ENCODE measurements at places on chromosomes 11 and 22.

DNA sequence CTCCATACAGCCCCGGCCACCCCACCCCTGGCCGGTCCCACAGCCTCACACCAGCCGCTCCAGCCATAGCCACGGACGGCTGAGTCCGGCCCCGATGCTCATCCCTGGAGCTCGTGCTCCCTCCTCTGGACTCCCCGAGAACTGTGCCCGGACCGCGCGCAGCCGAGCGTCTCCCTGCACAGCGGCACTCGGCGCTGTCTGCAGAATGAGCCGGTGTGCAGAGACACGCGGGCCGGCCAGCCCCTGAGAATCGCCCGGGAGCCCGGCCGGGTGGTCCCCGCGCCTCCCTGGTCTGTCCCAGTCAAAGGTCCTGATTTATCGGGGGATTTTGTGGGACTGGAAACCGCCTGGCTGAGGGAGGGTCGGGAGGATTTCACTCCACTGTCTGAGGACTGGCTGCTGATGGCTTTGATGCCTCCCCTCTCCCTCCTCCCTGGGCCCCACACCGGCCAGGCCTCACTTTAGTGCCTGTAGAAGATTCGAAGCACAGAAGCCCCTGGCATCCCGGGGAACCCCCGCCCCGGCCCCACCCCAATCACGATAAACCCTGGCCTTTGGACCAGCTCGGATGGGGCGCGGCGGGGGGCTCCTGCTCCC is 102.7 kb downstream of the BRD1 start:
- DNase-seq = peak; percentile 48

DNA sequence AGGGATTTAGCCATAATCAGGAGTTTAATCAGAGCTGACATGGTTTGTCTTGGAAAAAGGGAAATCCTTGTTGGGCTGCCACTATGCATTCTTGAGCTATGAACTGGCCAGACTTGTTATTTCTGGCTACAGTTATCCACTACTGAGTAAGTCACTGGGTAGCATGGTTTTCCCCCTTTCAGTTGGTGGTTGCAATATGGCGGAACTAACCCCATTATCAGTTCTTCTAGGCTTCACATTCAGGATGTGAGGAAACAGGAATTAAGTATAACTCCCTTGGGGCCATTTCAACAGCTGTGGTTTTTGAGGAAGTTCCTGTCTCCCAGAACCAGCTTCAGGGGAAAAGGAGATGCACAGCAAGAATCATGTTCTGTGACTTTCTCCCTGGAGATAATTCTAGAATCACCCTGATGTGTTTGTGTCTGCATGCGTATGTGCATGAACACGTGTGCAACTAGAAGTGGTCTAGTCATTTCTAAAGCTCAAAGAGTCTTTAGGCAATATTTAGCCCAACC is 103.0 kb upstream of the CD44 start:
- no peak for DNase-seq

DNA sequence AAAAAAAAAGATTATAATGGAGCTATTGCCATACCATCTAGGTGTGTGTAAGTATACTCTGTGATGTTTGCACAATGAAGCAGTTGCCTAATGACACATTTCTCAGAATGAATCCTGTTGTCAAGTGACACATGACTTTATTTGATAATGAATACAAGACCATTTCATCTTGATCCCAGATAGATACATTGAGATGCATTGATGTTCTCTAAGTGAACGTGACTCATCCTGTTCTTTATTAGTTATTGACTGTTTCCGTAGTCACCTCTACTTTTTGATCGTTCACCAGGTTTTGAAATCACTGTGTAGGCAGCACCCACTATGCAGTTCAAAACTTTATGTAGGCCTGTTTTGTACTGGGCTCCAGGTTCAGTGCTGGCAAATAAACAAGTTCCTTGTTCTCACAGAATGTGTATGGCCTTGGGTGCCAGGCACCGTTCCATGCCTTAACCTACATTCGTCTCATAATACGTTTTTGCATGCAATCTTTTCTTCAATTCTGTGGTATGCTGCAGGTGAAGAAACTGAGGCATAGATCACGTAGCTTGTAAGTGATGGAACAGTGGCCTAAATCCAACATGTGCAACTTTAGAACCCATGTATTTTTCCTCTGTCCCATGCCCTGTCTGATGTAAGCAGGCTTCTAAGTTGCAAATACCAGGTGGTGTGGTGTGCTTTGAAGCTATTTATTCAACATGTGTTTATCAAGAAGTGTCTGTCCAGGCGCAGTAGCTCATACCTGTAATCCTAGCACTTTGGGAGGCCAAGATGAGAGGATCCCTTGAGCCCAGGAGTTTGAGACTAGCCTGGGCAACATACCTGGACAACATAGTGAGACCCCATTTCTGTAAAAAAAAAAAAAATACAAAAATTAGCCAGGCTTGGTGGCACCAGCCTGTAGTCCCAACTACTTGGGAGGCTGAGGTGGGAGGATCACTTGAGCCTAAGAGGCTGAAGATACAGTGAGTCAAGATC is 10.4 kb downstream of the SREBF2 start:
- DNase-seq = no peak

- DNase-seq = no peak
Observed at GRCh38 chr11:2686360-2687222, 13.2 kb downstream of the KCNQ1OT1 start.

- no peak for DNase-seq
Observed at GRCh38 chr22:28874811-28875320, 8.5 kb upstream of the ZNRF3 start.

DNA sequence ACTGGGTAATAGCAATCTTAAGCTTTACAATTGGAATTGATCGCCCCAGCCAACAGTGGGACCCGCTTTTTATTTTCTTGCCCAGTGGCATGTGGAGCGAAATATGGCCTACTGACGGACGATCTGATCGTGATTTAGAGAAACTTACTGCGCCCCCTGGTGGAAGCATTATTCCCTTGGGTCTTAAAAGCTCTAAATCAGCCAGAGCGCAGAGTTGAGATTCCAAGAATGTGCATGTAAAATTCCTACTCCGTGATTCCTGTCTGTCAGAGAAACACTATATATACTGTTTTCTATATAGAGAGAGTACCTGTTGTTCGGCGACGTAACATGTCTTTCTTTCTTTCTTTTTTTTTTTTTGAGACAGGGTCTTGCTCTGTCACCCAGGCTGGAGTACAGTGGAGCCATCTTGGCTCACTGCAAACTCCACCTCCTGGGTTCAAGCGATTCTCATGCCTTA is 3.7 kb upstream of the DPF2 start:
- peak; percentile 84 for DNase-seq

GRCh38 chr22:45889539-45890350 is 87.2 kb downstream of the WNT7B start:
- no peak for DNase-seq

- no peak for DNase-seq
Observed at GRCh38 chr11:14642453-14642852, 1.2 kb upstream of the PDE3B start.

DNA sequence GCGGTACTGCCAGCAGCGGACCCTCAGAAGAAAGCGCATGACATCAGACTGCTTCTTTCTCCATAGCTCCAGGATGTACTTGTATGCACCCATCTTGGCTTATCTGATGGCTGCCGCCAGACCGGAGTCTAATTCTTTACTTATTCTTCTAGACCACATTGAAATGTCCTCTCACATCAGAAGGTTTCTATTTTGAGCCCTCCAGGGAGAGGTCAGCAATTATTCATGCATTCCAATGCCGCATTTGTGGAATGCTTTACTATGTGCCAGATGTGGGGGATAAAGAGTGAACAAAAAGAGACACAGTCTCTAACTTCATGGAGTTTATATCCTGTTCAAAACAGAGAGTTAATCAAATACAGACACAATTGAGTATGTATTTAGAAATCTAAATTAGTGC is 230.1 kb downstream of the MIAT start:
- no peak for DNase-seq

GRCh38 chr11:833114-833791 is 501 bp downstream of the CD151 start:
- DNase-seq = no peak

DNA sequence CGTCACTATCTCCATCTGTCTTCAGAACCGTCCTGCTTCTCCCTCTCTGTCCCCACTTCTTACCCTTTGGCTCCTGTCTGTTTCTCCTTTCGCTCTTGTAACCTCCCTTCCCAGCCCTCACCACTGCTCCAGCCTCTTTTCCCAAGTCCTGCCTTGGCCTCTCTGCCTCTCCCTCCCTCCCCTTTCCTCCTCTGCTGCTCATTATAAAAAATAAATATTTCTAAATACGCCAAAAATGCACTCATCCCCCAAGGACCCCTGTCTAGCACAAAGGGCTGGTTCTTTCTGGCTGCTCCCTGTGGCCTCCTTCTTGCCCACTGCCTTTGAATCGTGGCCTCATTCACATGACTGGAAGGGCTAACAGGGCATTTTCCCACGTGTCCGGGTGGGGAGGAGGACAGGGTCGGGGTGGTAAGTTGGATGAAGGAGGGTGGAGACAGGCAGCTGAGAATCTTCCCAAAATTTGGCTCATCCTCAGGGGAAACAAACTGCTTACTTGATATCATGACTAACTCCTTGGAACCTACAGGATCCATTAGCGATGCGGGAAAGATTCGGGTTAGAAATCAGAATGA is 26.4 kb upstream of the OAF start:
- no peak for DNase-seq

GRCh38 chr11:2264366-2265053 is 5.9 kb downstream of the ASCL2 start:
- no peak for DNase-seq

DNA sequence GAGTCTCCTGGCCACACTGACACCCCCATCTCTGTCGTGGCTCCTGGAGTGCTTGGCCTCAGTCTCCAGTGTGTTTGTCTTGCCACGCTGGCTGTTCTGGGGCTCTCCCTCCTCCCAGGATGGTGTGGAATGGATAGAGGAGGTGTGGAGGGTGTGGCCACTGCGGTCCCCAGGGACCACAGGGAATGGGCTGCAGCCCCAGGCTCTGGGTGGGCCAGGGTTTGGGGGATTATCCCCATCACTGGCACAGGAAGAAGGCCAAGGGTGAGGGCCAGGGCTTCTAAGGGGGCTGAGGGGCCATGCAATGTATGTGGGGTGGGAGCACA is 8.1 kb downstream of the GNAZ start:
- DNase-seq = no peak

- no peak for DNase-seq
Observed at GRCh38 chr11:120941000-120941399, 82.9 kb upstream of the TBCEL start.

GRCh38 chr11:130304651-130305050 is 10.1 kb downstream of the ZBTB44 start:
- no peak for DNase-seq

- no peak for DNase-seq
Observed at GRCh38 chr22:45082795-45083194, 73.0 kb upstream of the PHF21B start.

DNA sequence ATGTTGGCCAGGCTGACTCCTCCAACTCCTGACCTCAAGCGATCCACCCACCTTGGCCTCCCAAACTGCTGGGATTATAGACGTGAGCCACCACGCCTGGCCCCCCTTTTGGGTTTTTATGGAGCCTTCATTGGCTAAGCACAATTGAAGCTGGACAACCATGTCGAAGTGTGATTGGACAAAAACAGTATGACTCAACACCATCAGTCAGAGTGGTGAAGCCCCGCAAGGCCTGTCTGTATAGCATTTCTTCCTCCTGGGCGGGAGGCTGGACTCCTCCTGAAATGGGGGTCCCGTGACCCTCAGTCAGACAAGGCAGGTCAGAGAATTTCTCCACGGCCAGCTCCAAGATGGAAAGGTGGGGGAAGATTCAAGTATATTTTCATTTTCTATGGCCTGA is 3.1 kb upstream of the PARVB start:
- DNase-seq = no peak

DNA sequence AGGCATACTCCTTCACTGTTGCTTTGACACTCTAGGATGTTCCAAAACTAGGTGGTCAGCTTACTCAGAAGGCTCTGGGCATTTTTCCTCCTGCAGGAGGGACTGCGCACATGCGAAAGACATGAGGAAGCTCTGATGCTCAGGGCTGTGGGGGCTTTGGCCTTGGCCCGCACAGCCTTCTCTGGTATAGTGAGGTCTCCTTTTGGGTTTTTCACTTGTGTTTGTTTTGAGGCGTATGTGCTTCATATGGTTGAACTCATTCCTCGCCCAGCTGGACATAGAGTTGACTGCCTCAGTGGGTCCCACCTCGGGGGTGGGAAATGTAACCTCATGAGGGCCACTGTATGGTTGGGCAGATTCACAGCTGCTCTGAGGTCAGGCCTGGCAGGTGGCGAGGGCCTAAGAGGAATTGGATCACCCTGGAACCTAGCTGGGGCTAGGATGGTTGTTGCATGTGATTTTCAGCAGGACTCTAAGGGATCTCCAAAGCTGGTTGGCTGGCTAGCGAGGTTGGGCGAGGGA is 63.7 kb downstream of the PTPRJ start:
- DNase-seq = no peak

GRCh38 chr11:128879817-128880216 is 11.3 kb upstream of the KCNJ5 start:
- no peak for DNase-seq

DNA sequence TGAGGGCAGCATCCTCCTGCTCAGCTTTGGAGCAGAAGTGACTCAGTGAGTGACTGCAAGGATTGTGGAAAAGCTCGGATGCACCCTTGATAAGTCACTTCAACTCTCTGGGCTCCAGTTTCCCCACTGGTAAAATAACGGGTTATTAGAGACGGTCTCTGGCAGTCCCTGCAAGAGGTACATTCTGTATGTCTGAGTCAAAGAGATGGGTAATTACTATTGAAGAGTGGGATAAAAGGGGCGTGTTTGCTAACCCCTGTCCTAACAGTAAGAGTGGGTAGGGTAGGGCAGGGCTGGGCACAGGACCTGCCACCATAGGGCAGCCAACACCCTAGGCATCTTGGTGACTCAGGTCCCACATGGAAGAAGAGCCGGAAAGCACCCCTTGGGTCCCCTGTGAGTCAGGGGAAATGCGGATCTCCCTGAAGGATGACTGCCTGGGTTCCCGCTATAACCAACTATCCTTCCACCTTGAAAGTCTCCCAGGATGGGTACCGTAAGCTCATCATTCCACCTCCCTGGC is 7.3 kb upstream of the AHNAK start:
- no peak for DNase-seq

- DNase-seq = no peak
Observed at GRCh38 chr11:22778642-22779041, 51.0 kb downstream of the SVIP start.

- DNase-seq = no peak
Observed at GRCh38 chr11:75547617-75548058, 14.4 kb upstream of the SERPINH1 start.

All from stimulated activated CD8-positive, alpha-beta memory T cell treated with anti-CD3 and anti-CD28 coated beads, Interleukin-4, amount 100 ng/mL, for 1 hour (primary cell).